Effector CD4-positive, alpha-beta T cell (primary cell): ENCODE measurements at places on chromosomes 1 and 21.

GRCh38 chr1:94592571-94592920 is 51.0 kb upstream of the F3 start:
- DNase-seq = no peak

- DNase-seq = no peak
Observed at GRCh38 chr1:67831850-67832513, 1.3 kb downstream of the GNG12 start.

- no peak for DNase-seq
Observed at GRCh38 chr1:155858800-155859233, 550 bp upstream of the SYT11 start.

DNA sequence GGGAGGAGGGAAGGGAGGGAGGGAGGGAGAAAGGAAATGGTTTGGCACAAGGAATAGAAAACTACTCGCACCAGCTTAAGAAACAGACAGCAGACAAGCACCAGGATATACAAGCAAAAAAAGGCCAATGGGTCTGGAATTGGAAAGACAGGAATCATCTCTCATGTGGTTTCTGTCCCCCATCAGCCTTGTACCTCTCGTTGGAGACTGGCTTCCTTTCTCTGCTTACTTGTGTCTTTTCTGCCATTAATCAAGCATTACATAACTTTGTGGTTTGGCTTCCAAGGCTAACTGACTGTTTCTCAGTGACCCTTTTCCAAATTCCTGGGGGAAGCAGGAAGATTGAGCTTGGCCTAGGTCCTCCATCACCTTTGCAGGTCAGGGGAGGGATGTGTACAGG is 11.8 kb upstream of the RALGPS2 start:
- DNase-seq = no peak

GRCh38 chr21:16055014-16055413 is 325.2 kb downstream of the USP25 start:
- DNase-seq = no peak

GRCh38 chr1:93489756-93490155 is 41.8 kb downstream of the FNBP1L start:
- no peak for DNase-seq

- DNase-seq = no peak
Observed at GRCh38 chr1:8415526-8416278, 97.8 kb downstream of the SLC45A1 start.

DNA sequence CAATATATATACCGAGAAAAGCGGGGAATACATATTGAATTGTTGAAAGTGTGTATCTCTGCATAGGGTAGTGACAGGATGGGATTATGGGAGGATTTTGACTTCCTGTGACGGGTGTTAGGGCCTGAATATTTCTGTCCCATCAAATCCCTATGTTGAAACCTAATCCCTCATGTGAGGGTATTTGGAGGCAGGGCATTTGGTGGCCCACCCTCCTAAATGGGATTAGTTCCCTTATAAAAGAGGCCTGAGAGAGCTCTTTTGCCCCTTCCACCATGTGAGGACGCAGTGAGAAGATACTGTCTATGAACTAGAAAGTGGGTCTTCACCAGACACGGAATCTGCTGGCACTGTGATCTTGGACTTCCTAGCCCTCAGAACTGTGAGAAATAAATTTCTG is 137.3 kb downstream of the ZSCAN20 start:
- DNase-seq = no peak

DNA sequence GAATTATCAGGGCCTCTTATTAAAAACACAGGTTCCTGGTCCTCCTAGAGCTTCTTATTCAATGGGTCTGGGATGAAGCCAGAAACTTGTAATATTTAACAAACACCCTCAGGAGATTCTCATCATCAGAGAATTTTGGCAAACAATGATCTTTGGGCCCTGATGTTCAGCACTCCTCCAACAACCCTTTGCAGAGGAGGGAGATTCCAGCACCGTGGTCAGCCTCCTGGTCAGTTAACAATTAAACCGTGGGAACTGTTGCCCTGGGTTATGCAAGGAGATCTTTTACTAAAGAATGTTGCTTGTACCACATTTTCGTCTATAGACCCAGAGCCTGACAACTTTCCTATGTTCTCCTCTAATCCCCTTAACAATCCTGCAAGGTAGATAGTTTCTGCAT is 294.4 kb downstream of the PLPP3 start:
- DNase-seq = no peak

DNA sequence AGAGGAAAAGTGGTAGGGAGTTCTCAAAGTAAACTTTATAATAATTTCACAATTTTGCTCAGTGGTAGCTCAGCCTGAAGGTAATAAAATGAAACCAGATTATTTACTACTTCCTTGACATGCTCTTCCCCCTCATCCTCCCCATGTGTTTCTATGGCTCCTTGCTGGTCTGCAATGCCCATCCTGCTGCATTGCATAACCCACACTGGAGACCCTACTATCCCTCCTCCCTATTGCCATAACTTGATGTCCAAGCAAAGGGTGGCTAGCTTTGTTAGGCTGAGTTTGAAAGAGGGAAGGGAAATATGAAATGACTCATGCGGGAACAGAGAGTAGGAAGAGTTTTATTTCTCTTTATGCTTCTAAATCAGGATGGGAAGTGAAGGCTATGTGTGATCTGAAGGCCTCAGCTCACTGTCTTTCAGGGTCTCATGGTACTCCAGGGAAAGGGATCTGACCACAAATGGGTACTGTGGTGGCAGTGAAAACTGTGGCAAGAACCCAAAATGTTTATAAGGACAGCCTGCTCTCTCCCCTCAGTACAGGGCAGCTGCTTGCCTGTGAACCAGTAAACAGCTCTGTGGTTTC is 36.4 kb upstream of the HSD17B7 start:
- DNase-seq = no peak

DNA sequence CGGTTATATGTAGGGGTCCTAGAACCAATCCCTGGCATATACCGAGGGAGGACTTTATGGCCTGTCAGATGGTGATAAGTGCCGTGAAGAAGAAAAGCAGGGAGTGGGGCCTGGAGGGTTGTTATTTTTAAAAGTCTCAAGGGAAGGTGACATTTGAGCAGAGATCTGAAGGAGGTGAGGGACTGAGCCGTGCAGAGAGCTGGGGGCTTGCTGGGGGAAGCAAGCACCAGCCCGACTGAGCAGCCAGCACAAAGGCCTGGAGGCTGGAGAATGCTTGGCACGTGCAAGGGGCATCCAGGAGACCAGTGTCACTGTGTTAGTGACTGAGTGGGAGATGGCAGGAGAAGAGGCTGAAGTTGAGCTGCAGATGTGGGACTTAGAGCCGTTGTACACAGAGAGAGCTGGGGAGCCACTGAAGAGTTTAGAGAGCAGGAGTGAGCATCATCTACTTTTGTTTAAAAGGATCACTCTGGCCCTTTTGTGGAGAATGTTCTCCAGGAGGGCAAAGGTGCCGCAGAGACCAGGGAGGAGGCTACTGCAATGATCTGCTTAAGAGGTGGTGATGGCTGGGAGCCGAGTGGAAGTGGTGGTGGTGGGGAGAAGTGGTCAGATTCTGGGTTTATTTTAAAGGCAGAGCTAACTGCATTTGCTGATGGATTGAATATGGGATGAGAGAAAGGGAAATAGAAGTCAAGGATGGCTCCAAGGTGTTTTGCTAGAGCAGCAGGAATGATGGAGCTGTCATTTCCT is 31.2 kb downstream of the PTPRU start:
- no peak for DNase-seq

DNA sequence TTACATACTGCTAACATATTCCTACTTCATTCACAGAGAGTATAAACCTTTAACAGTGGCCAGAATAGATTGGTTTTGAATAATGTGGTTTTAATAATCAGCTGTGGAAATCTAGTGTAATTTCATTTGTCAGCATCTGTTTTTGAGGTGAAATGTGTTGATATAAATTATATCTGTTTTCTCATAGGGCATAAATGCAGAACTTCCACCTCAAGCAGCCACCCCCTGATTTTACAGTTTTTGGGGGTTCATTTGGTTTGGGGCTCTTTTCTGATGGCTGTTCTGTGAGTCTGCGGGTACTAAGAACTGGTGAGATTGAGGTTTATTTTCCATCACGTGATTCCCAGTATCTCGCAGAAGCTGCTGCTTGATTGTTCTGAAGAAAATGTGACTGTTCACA is 23.2 kb downstream of the EDARADD start:
- no peak for DNase-seq

GRCh38 chr1:86913399-86913895 is 479 bp downstream of the SELENOF start:
- DNase-seq = peak; percentile 26

DNA sequence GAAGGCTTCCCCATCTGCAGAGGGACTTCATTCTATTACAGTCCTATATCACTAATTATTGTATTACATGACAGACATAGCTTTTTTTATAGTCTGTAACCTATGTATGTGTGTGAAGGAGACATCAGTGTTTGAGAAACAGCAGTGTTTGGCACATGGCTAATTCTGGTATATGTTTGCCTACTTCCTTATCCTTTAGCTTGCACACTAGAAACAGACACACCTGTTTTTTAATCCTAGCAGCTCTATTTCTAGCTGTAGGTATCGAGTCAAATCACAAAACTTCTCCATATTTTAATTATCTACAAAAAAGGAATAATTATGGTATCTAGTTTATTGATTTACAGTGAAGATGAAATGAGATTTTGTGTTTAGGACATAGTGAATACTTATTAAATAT is 129.4 kb upstream of the CACYBP start:
- DNase-seq = no peak

DNA sequence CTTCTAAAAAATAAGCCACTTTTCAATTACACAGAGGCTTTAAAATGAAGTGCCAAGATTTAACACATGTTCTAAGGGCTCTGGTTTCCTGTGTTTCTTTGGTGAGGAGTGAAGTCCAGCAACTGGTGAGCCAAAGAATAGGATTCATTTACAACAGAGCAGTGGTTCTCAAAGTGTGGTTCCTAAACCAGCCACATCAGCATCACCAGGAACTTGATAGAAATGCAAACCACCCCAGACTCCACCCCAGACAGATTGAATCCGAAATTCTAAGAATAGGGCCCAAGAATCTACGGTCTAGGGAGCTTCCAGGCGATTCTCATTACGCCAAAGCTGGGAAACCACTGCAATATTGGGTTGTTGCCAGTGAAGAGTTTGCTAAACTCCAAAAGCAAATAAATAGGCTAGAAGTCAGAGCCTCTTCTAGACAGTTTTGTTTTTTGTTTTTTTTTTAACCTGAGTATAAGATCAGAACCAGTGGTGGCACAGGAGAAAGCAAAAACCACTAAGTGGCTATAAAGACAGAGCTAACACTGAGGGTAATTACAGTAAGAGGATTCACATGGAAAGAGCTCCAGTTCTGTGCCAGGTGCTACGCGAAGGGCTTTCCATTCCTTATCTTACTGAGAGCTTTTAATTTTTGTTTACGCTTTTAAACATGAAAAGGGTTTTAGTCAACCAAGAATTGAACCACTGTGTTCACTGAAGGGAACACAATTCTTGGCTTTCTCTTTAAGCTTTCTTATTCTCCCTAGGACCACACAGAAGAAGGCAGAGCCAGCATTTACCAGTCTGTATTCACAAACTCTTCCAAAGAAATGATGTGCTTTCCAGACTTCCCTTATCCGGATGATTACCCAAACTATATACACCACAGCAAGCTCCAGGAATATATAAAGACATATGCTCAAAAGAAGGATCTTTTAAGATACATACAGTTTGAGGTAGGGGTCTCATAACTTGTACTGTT is 42.4 kb upstream of the FMO2 start:
- no peak for DNase-seq

DNA sequence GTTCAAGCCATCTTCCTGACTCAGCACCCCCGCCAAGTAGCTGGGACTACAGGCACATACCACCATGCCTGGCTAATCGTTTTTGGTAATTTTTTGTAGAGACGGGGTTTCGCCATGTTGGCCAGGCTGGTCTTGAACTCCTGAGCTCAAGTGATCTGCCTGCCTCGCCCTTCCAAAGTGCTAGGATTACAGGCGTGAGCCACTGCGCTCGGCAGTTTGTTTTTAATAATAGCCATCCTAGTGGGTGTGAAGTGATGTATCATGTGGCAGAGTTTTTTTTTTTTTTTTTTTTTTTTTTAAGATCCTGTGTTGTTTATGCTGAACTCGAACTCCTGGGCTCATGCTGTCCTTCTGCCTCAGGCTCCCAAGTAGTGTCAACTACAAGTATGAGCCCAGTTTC is 51.8 kb downstream of the SPEN start:
- no peak for DNase-seq

- DNase-seq = no peak
Observed at GRCh38 chr1:178513278-178513983, 522 bp downstream of the TEX35 start.

DNA sequence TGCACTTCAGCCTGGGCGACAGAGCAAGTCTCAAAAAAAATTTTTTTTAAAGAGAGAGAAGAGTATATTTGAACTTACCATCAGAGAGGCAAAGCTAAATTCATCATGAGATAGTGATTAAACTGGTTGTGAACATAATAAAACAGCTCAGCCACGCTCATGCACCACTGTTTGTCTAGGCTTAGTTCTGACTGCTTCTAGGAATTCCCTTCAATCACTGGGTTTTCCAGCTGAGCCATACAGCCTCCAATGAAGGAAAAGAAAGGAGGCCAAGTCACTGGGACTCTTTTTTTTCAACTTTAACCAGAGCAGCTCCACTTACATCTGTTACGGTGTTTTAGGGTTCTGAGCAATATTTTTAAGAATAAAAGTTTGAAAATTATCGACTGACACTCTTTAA is 50.4 kb upstream of the HNRNPU start:
- DNase-seq = no peak

DNA sequence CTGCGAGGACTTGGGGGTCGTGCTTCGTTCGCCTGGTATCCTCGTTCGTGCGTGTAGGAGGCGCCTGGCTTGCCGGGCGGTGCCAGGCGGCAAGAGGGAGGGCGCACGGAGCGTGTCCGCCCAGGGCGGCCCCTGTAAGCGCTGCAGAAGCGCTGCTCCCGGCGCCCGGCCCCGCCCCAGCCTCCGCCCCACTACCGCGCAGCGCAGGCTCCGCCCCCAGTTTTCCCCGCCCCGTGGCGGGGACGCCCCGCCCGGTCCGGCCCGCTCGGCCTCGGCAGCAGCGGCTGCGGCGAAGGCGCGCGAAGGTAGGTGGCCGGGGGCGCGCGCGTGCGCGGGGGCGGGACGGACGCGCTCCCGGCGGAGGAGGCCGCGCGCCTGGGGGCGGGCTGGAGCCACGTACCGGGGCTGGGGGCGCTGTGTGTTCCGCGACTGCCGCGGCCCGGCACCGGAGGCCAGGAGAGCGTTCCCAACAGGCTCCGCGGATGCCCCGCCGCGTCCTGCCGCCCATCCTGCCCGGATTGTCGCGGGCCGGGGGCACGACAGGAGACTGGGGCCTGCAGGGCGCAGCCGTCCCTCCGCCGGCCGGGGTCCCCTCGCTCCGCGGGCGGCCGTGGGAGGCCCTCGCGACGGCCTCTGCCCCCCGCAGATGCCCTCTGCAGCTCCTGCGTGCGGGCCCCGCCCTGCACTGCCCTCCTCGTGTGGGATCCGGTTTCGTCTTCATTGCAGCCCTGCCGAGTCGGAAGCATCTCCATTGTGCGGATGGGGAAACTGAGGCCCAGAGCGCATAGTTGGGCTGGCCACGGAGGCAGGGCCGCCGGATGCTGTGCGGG is 7.7 kb upstream of the CROCC start:
- peak; percentile 90 for DNase-seq
